ENCODE measurements at places on chromosomes 5 and 9.

- no peak for DNase-seq
These were observed 36.3 kb upstream of the CDKN2AIPNL start for GRCh38 chr5:134447815-134448520.

GRCh38 chr5:140800816-140801493 is at the start of gene PCDHA3:
Gene PCDHA3 (plus strand): TSS chr5:140801057.
- DNase-seq, result no peak

DNA sequence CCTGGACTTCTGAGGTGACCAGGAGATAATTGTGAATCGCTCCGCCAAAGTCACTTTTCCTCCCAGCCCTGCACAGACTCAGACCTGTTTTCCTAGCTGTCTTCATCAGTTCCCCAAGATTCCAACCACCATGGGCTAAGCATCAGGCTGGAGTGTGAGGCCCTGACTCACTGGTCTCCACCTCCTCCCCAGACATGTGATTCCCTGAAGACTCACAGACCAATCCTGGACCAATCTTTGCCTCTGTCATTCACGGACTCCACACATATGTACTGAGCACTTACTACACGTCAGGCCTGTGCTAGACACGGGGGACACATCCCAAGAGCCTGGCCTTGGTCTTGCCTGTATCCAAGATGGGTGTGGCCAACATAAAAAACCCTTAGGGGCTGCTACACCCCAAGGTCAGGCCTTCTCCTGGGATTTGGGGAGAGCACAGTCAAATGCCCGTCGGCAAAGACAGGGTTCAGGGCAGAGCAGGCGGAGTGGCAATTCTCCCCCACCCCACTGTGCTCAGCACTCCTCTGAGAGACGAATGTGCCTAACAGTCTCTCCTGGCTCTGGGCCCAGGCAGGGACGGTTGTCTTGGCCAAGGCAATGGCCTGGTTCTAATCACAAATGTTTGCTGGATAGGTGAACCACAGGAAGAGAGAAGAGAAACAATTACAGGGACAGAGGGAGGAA is 11.9 kb downstream of the EEIG1 start:
- DNase-seq, result no peak

DNA sequence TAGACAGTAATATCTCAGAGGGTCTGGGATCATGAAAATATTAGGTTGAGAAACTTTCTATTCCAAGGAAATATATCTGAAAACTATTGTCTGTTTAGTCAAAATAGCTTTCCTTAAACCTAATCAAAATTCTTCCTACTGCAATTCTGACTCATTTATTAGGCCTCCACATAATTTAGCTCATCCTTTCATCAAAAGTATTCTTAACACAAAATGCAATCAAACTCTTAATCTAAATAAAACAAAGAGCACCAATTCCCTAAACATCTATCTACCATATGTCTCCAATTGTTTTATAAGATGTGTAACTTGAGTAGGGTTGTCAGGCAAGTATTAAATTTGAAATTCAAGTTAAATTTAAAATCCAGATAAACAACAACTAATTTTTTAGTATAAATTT is 142.1 kb downstream of the PLK2 start:
- DNase-seq, result no peak

DNA sequence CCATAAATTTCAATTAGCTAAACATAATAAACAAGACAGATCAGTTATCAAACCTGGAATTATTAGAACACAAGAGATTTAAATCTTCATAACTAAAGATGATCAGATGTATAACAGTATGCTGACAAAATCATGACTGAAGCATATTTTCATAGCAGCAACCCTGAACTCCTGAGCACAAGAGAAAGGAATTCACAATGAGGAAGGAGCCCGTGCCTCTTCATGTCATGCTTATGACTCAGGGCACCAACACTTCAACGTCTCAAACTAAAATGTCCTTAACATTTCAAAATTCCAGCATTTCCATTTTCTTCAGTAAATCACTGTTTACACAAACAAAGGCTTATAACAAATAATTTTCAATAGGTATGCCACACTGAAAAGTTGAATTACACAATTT is 6.7 kb downstream of the AP3B1 start:
- no peak for DNase-seq

DNA sequence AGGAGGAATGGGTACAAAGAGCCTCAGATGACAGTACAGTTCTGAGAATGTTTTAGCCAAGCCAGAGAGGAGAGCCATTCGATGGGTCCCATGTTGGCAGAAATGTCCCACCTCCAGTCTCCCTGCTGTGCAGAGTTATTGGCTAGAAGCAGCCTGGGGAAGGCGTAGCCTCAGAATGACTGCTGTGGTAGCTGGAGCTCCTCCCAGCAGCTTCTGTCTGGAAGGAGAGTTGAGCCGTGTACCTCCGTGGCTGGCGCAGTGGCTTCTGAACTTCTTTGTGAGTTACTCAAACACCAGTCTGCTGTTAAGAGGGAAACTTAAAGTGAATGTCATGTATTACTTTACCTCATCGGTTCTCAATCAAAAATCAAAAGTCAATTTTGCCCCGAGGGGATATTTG is 193.3 kb upstream of the SNX2 start:
- DNase-seq, result no peak

GRCh38 chr5:61275841-61276240 is 56.2 kb upstream of the ZSWIM6 start:
- no peak for DNase-seq

DNA sequence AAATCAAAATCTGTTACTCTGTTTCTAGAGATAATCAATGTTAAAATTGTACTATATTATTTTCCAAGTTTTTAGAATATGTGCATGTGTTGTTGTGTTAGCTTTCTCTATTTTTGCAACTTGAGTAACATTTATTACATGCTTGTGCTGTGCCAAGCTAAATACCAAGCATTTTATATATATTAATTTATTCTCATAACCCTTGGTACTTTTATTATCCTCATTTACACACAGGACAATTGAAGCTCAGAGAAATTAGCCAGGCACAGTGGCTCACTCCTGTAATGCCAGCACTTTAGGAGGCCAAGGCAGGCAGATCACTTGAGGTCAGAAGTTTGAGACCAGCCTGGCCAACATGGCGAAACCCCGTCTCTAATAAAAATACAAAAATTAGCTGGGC is 254.0 kb upstream of the DMRT1 start:
- no peak for DNase-seq

DNA sequence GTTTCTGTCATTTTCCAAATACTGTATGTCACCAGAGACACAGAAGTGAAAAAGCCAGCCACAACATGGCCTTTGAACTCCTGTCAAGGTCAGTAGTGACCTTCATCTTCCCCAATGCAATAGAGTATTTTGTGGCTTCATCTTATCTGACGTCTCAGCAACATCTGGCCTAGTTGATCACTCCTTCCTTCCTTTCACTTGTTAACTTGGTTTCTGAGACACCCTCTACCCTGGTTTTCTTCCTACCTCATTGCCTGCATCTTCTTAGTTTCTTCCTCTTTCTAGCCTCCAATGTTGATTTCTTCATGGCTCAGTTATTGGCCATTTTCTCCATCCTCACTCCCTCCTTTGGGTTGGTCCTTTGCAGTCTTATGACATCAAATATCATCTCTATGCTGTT is 36.3 kb downstream of the GLIS3 start:
- no peak for DNase-seq

DNA sequence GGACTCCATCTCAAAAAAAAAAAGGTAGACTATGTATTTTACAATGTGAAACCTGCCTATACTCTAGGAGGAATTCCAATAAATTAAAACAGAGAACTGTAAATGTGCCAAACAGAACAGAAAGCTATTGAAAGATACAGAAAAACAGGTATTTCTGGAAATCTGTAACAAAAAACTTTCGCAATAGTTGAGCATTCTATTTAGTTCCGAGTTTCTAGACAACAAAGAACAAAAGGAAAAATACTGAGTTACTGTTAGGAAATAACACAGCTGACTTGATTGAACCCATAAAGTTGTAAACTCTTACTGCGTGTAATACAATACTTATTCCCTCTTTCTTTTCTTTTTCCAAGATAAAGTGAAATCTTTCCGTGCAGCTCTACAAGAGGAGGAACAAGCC is 18.6 kb downstream of the DIMT1 start:
- DNase-seq, result no peak

DNA sequence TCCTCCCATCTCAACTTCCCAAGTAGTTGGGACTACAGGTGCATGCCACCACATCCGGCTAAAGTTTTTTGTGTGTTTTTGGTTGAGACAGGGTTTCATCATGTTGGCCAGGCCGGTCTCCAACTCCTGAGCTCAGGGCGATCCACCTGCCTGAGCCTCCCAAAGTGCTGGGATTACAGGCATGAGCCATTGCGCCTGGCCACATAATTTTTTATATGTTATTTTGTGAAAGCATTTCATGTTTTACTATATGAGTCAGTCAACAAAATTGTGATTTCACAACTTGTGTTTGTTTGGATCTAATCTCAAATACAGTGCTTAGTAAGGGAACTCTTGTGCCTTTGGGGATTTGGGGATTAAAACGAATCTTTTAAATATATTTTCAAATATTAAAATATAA is 20.0 kb upstream of the FAM120AOS start:
- no peak for DNase-seq

DNA sequence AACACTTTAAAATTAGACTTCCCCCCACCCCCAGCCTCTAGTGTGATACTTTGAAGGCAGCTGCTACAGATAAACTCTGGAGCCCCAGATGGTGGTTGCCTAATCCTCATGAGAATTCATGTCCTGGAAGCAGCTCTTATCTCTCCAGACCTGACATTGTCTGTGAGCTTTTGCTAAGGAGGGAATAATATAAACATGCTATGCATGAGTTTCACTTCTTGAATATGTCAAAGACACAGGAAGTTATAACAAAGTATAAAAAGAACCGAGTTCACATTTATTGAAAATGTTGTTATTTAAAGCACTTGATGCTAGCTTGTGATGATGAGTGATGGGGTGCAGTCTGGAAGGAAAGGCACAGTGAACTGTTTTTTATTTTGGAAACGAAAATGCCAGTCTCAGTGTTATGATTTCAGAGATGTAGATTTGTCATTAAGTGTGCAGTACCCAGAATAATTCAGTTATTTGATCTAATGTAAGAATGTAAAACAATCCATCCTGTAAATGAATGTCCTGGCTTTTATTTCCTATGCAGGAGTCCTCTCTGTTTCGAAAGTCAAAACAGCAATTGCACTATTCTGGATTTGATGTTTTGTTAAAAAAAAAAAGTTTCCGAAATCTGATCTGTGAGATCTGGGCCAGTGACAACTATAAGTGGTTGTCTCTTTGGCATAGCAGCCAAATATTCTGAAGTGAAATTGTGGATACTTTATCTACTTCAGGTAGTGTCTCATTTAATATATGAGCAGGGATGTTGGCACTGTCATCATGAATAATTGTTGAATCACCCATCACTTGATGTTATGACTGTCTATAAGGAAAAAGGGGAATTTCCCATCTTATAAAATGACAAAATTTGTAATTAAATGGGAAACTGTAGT is 77.0 kb downstream of the ZCCHC7 start:
- no peak for DNase-seq

DNA sequence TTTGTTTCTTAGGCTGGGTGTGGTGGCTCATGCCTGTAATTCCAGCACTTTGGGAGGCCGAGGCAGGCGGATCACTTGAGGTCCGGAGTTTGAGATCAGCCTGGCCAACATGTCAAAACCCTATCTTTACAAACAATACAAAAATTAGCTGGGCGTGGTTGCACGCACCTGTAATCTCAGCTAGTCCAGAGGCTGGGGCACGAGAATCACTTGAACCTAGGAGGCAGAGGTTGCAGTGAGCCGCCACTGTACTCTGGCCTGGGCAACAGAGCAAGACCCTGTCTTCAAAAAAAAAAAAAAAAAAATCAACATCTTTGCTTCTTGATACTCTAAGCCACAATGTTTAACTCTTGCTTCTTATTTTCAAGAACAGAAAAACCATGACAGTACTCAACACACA is 16.1 kb downstream of the UBAP2 start:
- no peak for DNase-seq

- DNase-seq, result no peak
These were observed 26.8 kb upstream of the TIFAB start for GRCh38 chr5:135478938-135479337.

- no peak for DNase-seq
These were observed 29.1 kb upstream of the CEP72 start for GRCh38 chr5:582936-583635.

DNA sequence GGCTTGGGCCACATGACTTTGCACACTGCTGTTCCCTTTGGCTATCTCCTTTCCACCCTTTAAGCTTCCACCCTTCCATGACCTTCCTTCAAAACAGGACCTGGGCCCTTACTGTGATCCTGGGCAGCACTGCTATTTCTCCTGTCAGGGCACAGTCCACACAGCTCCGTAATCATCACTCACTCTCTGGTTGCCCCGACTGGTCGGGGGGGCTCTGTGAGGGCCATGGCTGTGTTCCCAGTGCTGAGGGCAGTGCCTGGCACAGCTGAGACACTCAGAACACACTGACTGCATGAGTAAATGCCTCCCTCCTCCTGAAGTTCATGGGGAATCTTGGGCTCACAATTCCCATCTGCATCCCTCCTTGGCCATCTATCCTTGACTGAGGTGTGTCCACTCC is 12.2 kb downstream of the TRAF1 start:
- peak; percentile 16 for DNase-seq

GRCh38 chr9:100213730-100214477 is 114.9 kb downstream of the INVS start:
- no peak for DNase-seq

- DNase-seq, result no peak
These were observed 143.0 kb downstream of the FGF1 start for GRCh38 chr5:142542906-142543305.

DNA sequence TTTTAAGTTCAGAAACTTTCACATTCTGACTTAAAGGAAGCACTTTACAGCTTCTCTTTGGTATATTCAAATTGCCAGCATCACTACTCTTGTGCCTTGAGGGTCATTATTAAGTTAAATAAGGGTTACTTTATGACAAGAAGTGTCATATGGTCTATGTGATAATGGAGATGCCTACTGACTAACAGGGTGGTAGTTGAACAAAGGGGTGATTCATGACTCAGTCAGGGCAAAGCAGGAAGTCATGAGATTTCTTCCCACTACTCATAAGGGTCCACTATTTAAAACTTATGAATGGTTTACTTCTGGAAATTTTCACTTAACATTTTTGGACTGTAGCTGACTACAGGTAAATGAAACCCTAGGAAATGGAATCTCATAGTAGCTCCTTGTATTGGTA is 938.3 kb upstream of the PTPRD start:
- DNase-seq, result no peak

DNA sequence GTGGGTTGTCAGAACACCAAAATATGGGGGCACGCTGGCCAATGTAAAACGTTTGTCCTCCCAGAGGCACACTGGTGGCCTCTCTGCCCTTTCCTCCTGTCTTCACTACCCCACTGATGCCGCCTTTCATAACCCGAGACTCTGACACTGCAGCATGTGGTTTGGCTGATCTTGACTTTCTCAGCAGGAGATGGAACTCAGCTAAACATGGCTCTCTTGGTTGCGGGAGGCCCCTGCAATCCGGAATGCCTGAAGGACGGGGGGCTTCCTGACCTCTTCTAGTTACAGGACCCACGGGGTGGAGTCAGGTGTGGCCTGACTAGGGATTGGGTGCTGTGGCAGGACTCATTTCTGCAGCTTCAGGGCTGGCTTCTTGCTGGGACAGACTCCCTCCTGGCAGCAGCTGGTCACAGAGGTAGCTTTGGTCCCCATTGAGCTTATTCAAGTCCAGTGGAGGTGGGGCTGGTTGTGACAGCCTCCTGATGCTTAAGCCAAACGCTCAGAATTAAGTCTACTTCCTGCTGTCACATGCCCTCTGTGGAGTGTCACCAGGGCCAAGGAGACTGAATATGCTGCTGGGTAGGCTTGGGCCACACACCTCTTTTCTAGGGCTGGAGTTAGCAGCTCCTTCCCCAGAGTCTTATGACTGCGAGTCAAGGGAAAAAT is 44.2 kb downstream of the NXNL2 start:
- DNase-seq, result no peak

All from anterior cingulate cortex (tissue), 58 donors.